ENCODE measurements at places on chromosomes 3 and 15.
A peak's percentile ranks its signal among the peaks of the same experiment; 100 is the strongest.

DNA sequence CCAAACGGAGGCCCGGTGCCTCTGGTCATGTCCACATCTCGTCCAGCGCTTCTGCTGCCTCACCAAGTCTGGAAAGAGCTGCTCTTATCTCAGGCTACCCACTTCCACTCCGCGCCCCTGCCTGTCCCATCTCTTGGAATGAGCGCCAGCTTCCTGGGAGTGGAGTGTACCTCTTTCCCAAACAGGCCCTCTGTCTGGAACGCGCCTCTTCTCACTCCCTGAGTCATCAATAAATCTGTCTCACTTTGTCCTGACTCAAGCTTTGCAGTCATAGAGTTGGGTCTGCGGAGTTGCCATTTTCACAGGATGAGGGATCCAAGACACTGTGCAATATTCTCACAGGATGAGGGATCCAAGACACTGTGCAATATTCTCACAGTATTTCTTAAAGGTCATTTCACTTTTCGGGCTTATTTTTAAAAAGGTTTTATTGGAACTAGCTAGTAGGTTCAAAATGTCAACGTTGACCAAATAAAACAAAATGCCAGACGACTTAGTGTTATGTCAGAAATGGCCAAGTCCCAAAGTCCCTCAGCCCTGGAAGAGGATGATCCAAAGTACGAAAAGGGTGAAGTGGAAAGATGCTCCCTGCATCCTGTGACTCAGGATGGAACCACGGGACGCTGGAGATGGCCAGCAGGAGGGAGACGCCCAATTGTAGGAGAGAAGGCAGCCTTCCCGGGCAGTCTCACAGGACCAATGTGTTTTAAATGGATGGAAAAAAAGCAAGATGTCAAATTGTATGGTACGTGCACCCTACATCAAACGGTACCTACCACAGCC is 81.1 kb downstream of the CHSY1 start:
- DNase-seq = no peak

- DNase-seq = peak; percentile 18
These were observed 603 bp downstream of the PLEKHO2 start for GRCh38 chr15:64842096-64842939.

GRCh38 chr3:27585429-27585828 is 101.2 kb upstream of the SLC4A7 start:
- DNase-seq = no peak

GRCh38 chr3:27591312-27592210 is 107.4 kb upstream of the SLC4A7 start:
- DNase-seq = peak; percentile 68

- DNase-seq = no peak
These were observed 14.9 kb upstream of the MAGI1 start for GRCh38 chr3:66053550-66054094.

DNA sequence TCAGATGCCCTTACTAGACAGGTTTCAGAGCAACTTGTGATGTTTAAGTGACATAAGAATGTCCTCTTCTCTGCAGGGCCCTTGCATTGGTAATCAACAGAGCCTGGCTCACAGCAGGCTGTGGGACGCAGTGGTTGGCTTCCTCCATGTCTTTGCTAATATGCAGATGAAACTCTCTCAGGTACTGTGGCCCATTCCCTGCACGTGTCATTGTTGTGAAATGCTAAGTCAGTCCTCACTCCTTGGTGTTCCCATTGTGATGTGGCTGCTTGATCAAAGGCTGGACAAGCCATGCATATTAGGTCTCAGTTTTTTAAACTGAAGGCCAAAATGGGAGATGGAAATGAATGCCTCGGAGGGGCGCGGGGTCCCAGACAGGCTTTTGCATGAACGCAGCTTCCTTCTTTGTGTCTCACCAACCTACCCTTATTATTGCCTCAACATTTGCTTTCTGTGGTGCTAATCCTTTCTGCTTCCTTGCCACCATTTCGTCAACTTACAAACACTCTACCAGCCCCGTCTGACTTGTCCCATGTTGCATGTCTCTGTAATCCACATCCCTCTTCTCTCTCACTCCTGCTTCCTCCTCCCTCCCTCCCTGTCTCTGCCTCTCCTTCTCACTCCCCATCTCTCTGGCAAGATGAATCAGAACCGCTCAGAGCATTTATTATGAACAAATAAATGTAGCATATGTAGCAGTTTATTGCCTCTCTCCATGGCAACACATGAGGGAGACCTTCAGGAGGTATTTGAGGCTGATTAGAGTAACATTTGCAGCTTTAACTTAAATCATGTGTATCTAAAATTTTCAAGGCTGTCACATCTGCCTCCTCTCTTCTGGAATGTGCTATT is 133.2 kb upstream of the CHRM5 start:
- no peak for DNase-seq

DNA sequence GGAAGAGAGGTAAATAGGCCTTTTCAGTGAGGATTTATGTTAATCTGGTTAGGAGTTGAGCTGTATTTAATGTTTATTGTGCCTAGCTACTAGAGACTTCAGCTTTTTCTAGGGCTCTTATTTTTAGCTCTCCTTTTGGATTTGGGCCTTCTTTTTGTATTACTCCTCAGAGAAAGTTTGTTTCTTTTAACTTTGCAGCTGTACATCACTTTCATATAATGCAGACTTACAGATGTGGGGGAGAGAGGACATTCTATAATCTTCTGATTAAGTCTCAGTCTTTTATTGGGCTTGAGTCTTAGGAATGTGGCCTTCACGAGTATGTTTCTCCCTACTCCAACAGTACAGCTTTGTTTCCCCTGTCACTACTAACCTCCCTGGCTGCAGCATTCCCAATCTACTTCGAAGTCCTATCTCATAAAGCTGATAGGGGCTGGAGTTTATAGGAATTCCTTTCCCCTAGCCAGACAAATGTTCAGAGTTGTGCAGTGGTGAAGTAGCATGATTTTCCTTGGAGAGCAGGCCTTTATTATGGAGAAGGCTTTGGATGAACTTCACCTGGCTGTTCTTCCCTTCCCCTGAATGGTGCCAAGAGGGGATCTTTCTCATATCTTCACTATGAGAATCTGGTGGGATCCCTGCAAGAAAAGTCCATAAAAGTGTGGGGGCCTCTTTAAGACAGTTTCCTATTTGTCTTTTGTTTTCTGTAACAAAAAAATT is 82.2 kb upstream of the CBLB start:
- DNase-seq = no peak

DNA sequence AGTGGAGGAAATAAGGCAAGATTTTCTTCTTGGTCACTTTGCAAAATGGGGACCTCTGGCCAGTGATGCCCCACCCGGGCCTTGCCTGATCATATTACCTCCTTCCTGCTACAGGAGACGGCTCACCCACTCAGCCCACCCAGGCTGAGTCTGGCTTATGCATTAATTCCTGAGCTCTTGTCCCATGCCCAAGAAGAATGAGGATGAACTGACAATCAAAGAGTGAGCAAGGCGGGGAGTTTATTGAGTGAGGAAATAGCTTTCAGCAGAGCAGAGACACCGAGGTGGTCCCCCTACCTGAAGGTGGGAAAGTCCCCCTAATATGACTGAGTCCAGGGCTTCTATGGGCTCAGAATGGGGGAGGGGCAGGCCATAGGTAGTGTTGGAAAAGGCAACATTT is 107.5 kb downstream of the EOMES start:
- DNase-seq = no peak

- no peak for DNase-seq
These were observed 205.0 kb downstream of the ADAMTSL3 start for GRCh38 chr15:83858820-83859505.

DNA sequence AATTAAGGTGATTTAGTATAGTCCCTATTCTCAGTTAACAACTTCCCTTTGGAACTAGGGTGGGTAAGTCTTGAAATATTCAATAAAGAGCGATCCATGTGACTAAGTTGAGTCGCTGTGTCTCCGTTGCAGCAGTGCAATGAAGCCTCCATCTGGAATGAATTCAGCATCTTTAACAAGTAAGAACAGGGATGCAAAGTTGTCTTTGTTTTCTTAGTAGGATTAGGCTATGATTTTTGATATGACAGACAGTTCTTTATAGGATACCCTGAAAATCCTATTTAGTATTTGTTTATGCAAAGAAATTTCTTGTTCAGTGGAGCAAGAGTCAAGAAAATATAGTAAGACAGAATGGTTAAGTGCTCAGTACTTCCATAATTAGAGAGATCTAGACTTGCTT is 52.7 kb downstream of the RBMS3 start:
- DNase-seq = no peak

DNA sequence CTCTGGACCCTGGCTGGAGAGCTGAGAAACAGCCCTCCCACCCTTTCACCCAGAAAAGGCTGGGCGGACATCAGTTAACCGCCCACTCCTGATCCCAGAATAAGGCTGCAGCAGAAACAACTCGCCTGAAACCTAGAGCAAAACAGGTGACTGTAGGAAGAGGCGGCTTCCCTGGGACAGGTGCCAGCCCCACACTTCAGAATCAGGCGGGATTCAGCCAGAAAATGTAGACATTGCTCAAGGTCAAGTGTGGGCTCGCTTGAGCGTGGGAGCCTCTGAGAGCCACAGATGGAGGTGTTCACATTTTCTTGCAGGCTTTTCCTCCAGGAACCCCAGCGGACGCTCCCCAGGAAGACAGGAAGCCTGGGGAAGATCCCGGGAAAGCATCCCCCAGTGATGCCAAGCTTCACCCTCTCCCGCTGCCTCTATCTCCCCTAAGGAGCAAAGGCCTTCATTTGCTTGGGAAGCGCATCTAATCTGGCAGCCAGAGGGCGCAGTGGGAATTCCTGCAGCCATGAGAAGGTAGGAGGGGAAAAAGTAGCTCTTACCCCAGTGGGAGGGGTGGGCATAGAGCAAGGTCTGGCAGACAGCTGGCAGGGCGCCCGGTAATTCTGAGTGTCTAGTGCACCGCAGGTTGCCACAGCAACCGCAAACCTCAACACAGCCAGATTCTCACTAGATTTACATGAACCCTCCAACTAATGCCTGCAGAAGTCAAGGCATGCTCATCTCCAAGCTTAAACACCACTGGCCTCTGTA is 77.7 kb downstream of the OCA2 start:
- DNase-seq = no peak

DNA sequence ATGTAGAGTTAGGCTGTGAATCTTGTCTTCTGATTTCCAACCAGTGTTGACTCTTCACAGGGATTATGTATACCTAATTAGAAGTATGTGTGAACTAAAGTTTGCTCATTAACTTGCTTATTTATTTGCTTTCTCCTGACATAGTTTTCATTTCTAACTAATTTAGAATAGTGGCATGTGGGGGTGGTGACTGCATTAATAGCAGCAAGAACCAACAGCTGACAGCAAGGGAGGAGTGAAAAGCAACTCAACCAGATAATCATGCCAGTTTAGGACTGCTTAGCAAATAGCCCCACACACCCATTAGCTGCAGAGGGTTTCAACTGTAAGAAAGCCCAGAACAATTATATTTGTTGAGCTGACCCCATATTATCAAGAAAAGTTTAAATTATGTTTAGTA is 3.8 kb downstream of the ST3GAL6 start:
- DNase-seq = no peak

- DNase-seq = no peak
These were observed 1.1 kb upstream of the TPM1 start for GRCh38 chr15:63041402-63041973.

DNA sequence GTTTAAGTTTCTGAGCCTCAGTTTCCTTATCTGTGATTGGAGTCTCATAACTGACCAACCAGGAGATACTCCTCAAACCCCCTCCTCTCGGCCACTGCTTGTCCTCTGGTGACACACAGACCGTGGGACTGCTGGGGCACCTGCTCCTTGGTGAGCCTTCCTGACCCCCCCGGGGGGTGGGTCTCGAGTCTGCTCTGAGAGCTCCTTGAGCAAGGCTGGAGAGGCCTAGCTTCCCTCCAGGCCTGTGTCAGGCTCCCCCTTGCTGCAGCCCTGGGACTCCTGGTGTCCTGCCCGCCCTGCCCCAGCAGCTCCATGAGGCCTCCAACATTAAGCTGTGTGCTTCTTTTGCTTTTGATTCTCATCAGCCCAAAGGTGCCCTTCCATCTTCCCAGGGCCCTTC is 27.7 kb downstream of the SRPRB start:
- no peak for DNase-seq

- no peak for DNase-seq
These were observed 289.3 kb upstream of the PLSCR5 start for GRCh38 chr3:146894406-146894805.

DNA sequence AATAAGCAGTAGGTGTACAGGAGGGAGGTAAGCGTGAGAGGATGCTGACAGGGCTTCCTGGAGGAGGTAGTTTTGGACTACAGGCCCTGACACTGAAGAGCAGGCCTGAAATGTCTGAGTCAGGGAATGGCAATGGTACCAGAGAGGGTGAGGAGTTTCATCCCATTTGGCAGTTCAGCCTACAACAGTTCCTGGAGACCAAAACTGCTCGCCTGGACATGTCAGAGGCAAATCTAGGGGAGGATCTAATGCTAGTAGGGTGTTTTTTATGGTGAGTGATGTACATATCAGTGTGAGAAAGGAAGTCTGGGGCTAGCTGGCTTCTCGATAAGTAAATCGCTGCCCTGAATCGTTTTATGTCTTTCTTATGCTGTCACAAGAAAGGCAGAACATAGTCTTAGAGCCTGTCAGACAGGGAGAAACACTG is 13.8 kb upstream of the TNFSF10 start:
- no peak for DNase-seq

DNA sequence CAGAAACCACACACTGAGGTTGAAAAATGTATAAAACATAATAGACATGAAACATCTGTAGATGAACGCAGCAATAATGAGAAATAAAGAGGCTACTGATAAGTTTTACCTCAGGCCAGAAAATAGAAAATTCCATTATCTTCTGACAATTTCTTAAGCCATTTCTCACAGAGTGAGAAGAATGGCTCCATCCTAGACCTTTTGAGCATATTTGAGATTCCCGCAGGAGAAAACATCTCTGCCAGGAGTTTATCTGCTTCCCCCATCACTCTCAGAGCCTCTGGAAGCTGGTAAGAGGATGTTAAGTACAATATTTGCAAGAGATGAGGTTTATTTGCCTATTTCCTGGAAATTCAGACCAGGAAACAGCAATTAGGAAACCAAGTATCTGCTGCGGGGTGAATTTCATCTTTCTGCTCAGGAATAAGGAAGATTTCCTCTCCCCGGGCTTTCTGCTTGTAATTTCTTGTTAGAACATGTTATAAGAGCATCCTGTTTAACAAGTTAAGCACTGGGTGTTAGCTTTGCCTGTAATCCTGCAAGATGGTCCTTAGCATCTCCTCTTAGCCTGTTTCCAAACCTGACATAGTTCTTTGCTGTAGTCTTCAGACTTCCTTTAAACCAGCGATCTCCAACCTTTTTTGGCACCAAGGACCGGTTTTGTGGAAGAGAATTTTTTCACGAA is 54.8 kb downstream of the ATP13A4 start:
- DNase-seq = no peak

DNA sequence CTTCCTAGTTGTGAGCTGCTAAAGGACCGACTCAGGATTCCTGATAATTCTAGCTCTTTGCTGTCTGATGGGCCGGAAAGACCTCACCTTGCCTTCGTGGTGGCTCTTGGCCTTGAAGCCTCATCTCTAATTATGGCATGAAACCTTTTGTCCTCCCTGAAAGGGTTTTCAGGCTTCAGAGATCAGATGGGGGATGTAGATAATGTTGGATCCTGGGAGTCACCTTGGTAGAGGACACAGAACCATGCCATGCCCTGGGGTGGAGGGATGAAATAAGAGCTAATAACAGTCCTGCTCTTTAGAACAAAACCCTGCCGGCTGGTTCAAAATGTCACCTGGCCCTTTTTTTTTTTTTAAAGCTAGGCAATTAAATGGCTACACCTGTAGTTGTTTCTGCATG is 50.8 kb upstream of the SYN2 start:
- no peak for DNase-seq

- DNase-seq = no peak
These were observed 76.1 kb downstream of the CHRD start for GRCh38 chr3:184455991-184456390.

- no peak for DNase-seq
These were observed 9.6 kb downstream of the CLDND1 start for GRCh38 chr3:98513091-98513511.

- no peak for DNase-seq
These were observed 7.7 kb downstream of the STARD5 start for GRCh38 chr15:81316267-81316666.

Measured in activated CD4-positive, alpha-beta T cell treated with anti-CD3 and anti-CD28 coated beads, Interleukin-2, amount 50 U/mL, for 16 hours (primary cell).